ENCODE measurements at places on chromosomes 5 and 9.
A peak's percentile ranks its signal among the peaks of the same experiment; 100 is the strongest.

DNA sequence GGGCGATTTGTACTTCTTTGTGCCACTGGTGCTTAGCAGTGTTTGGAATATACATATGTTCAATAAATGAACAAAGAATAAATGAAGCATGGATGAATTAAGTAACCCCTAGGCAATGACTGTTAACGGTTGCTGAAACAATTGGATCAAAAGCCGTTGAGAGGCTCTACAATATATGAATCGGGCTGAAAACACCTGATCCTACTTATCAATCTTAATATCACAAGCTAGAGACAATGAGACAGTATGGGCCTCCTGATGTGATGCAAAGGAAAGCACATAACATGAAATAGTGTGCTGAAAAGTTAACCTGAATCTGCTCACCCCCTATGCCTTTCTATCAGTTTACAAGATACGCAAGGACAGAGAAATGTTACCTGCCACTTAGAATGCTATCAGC lies 410.3 kb upstream of the RGMB start:
- no peak for DNase-seq

- no peak for DNase-seq
Measured at GRCh38 chr9:134687556-134687955, 46.0 kb downstream of the COL5A1 start.

GRCh38 chr9:69181908-69182353 lies 7.9 kb downstream of the TJP2 start:
- no peak for DNase-seq

DNA sequence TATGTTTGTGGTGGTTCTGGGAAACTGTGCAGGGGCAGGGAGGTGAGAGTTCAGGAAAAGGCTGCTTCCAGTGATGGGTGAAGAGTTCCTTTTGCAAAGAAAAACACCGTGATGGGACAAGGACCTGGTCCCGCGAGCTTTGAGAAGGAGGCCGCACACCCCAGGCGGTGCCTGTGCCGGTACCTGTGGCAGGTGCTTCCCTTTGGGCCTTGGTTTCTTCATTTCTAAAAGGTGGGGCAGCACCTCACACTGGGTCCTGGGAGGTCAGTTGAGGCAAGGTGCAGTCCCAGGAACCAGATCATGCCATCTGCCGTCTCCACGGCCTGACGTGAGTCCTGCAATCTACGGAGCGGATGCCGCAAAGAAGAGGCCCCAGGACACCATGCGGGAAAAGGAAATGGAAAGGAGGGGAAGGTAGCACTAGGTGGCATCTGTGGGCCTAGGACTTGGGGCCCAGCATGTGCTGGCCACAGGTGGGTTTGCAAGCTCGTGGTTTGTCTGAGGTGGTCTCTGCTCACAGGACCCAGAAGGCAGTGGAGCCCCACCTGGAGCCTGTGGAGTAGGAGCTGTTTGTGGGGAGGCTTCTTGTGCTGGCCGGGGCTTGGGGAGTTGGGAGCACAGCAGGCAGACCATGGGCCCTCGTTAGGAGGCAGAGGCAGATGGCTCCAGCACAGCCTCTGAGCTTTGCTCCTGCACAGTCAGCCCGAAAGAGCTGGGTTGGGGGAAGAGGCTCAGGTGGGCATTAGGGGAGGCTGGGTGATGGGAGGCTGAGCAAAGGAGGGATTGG lies 131.6 kb downstream of the CACNA1B start:
- no peak for DNase-seq

DNA sequence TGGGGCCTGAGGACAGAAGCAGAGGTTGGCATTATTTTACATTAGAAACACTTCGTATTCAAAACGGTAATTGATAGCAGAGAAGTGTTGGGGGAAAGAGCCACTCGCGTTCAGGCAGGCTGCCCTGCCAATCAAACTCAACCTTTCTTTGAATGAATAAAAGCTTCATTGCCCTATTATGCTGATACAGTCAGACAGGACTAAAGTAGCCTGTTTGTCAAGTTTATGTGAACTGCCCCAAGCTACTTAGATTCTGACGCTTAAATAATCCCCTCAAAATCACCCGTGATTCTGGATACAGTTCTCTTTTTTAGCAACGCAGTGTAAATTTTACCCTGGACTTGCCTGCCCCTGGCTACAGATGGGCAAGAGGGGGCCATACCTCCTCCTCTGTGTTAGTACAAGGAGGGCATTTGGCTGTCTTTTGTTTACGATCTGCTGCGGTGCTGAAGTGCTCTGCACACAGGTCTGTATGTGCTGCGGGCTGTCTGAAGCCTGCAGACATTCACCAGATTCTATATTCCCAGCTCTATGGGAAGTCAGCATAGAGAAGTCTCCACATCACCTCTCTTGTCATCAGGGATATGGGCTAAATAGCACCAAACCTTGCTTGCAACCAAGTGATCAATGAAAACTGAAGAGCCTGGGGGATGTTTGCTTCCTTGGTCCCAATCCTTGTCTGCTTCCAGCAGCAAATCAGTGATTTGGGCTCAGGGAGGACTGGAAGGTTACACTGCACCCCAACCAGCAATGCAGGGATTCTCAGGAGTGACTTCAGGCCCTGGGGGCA lies 218.4 kb downstream of the EBF1 start:
- no peak for DNase-seq

DNA sequence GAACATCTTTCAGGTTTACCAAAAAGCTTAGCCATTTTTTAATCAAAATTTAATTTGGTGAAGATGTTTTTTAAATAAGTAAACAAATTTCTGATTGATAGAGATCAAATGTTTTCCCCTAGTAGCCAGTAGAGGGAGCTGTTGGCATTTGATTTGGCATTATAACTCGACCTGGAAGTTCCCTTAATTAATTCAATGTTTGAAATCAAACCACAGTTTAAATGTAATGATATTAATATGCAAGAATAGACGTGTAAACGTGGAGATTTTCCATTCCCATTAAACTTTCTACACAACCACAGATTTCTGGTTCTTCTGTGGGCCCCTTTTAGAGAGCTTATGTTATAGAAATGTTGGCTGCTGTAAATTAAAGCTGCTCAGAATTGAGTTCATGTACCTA lies 148.1 kb upstream of the MPDZ start:
- peak; percentile 9 for DNase-seq

- DNase-seq: no peak
Measured at GRCh38 chr9:129218918-129219317, 40.9 kb upstream of the IER5L start.

DNA sequence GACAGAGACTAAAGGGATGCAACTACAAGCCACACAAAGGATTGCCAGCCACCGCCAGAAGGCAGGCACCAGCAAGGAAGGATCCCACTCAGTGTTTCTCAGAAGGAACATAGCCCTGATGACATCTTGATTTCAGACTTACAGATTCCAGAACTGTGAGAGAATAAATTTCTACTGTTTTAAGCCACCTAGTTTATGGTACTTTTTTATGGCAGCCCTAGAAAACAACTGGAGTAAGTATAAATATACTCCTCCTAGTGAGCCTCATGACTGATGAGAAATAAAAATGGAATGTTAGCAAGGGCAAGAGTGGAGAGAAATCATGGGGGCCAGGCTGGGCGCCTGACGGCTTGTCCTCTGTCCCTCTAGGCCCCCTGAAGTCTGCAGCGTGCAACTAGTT lies 307.3 kb downstream of the PIK3R1 start:
- DNase-seq: no peak

GRCh38 chr5:81247441-81247972 lies 14.4 kb downstream of the CKMT2 start:
- DNase-seq: no peak

- no peak for DNase-seq
Measured at GRCh38 chr5:143040622-143041021, 270.4 kb downstream of the ARHGAP26 start.

GRCh38 chr9:129822898-129823541 lies 916 bp downstream of the TOR1A start:
- no peak for DNase-seq

DNA sequence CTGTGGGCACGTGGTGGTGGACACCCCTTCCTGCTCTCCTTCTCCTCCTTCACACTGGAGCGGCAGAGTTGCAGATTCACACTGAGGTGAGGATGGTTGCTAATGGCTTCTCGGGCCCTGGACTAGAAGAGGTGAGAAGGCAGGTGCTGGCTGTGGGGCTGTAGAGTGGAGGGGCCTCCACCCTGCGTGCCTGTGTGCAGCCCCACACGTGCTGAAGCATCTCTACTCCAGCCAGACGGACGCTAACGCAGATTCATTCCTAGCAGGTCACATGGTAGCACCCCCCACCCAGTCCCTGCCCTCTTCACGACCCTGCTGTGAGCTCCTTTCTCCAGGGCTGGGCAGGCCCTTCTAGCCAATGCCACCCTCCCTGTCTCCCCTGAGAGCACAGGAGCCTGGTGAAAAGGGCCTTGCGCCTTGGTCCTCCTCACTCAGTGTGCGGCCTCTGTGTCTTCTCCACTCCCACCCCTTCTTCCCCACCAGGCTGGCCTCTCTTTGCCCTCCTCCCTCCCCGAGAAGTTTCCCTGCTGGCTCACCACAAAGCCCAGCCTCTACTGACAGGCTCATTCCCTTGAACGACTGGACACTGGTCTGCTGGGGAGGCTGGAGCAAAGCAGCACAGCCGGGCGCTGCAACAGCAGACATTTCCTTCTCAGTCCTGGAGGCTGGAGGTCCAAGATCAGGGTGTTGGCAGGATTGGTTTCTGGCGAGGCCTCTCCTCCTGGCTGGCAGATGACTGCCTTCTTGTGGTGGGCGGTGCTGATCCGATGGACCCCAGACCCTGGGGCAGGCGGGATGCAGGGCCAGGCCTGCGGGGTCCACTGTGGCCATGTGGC lies 14.2 kb downstream of the CACNA1B start:
- DNase-seq: no peak

DNA sequence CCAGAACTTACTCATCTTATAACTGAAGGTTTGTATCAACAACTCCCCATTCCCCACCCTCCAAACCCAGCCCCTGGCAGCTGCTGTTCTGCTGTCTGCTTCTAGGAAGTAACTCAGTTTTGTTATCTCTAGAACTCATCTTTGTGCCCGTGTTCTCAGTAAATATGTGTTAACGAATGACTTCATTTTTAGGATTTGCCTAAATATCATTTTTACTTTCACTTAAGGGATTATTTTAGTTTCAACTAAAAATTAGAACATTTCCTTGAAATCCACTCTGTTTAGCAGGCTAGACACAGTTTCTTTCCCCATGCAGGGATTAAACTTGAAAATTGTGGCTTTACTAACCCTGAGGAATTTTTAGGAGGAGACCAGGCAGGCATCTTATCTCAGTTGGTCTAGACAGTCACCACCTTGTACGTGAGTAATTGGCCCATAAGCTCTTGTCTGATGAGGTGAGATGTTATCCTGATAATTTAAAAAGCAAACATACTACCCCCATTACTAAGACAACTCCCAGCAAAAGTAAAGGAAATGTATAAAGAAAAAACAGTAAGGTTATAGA lies 68.2 kb upstream of the TNFAIP8 start:
- no peak for DNase-seq

All from GM18507 (cell line).